ENCODE measurements at places on chromosomes 2 and 18.

DNA sequence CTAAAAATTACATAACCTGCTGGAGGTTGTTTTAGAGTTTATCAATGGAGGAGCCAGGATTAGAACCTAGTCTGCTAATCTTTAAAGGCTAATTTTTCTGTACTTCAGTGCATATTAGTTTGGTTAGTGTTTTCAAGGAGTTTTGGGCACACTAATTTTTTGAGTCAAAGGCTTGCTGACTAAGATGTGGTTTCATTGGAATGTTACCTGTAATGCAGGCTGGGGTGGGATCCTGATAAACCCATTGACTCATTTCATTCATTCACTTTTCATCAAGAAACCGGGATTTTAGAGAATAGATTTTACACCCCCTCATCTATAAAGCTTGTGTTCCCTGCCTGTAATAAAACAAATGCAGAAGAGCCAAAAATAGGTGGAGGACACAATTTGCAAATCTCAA is 91.9 kb upstream of the IL1R2 start:
- no peak for DNase-seq

DNA sequence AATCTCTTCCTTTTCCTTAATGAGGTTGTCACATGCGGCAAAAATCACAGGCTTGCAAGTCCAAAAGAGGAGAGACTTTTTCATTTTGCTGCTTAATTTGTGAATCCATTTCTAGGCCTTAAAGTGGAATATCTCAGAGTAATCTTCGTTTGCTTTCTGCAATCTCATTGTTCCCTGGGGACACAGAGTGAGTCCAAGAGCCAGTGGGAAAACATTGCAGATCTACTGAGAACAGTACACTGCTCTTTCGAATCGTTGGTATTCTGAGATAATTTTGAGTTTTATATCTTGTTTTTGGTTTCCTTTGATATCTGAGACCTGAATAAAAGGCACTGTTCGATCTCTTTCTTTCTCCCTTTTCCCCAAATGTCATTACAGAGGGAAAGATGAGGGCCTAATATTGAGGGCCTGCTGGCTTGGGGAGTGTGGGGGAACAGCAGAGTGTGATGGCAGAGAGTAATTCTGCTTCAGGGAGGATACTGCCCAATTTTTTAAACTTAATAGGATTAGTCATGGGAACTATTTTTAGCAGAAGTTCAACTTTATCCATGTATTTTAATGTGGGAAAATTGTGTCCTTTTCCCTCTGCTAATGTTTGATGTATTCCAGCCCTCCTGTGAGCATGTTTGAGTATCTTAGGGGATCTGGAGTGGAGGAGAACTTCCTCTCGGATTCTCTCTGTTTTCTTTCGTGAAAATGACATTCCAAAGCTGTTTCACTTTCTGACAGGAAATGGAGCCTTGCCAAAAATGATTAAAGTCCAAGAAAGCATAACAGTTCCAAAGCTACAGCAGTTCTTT is 418.2 kb upstream of the ZEB2 start:
- no peak for DNase-seq

GRCh38 chr2:16718576-16719484 is 53.2 kb upstream of the CYRIA start:
- DNase-seq, result no peak

GRCh38 chr2:9554921-9555296 is 721 bp downstream of the ADAM17 start:
- peak; percentile 39 for DNase-seq

- no peak for DNase-seq
Observed at GRCh38 chr2:36704475-36705150, 8.1 kb downstream of the VIT start.

- DNase-seq, result no peak
Observed at GRCh38 chr2:73297151-73297559, 3.8 kb upstream of the EGR4 start.

DNA sequence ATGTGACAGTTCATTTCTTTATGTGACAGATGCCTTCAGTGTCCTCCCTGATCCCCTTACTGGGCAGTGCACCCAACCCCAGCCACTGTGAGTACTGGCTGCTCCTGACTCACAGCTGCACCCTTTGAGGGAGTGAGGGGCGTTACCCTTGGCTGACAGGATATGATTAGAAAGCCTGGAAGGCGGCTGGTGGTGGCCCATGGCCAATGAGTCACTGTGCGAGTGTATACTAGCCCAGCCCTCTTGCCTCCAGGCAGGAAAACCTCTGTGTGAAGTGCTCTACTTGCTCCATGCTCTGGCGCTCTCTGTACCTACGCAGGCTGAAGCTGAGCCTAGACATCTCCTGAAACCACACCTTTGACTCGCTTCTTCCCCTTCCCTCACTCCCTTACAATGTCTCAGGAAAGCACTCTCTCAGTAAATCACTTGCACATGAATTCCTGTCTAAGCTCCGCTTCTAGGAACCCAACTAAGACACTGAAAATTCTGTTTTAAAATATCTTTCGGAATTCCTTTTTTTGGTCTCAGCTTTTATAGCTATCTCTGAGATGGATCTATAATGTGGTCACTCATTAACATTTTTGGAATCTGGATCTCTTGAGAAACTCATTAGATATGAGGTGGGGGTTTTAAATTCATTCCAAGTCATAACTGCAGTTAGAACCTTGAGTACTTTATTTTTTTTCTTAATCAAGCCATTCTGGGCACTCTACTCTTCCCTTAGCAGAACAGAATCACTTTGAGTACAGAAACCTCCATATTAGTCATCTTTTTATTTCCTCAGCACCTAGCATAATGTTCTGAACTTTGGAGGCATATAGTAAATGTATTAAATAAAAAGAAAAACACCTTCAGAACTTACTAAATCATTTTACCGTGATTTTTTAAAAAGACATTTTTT is 25.3 kb upstream of the STAM2 start:
- no peak for DNase-seq

DNA sequence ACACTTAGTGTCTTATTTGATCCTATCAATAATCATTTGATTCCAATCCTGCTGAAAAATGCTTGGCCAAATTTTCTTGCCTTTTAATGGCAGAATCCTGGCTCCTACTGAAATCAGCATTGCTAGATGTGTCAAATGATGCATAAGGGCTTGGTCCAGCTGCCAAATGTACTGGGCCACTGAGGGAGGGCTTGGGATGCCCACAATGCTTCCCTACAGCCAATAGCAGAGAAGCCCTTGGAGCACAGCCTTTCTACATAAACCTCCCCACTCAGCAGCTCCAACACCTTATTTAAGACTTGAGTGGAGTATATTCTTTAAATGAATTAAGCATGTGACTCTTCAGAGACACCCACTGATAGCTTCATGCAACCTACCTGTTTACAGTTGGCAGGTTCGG is 3.6 kb downstream of the ALK start:
- no peak for DNase-seq

DNA sequence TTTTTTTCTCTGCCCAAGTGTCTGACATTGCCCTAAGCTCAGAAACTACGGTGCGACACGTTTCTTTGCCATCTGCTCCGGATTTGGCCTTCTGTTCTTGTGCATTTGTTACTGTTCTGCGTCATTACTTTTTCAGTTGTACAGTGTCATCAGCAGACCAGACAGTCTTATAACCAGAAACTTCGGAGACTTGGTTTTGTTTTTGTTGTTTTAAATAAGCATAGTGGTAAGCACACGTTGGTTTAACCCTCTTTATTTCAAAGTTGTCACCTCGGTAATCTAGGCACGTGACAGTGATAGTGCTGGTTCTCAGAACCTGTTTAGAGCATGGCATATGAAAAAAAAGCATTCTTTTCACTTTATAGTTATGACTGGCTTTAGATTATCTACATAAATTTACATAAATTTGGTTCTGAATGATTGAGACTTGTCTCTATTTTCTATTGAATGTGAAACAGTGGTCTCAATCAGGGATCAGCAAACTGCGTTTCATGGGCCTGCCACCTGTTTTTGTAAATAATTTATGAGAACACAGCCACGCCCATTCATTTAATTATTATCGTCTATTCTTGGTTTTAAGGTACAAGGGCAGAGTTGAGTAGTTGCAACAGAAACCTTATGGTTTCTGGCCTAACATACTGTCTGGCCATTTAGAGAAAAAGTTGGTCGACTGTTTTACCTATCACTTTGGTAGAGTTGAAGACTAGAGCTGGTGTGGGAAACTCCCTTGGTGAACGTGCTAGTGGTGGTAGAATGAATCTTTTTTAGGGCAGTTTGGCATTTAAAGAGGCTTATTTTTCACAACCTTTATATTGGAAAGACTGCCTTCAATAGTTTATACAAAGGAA is 106.5 kb downstream of the ZNF532 start:
- DNase-seq, result no peak

DNA sequence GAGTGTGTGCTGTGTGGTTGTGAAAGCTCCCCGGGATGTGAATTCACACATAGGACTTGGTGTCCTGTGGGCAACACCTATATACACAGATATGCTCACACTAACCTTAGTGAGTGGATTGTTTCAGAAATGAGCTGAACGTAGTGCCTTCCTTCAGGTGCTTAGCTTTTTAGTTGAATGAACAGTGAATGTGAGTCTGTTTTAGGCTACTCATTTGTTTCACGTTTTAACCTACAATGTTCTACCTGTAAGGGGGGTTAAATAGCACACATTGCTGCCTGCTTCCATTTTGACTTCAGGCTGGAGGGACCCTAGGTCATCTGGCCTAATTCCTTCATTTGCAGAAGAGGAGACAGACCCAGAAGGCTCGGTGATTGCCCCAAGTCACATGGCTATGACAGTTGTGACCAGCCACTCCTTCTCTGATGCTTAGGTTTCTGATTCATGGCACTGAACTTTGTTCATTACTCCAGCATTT is 1.0 kb downstream of the PLEK start:
- no peak for DNase-seq

DNA sequence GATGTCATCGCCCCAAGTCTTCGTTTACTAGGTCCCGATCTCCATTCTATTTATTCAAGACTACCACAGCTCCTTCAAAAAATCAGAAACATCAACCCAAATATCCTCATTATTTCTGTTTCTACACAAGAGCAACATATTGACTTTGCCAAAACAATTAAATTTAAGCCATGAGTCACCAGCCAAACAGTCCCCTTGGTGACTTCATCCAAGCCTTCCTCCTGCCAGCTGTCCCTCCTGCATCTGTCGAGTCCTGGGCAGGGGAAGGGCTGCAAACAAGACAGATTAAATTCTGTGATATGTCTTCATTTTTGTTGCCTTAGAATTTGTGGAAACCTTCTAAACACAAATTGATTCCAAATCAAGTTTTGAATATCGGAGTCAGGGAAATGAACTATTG is 110.3 kb downstream of the SP3 start:
- no peak for DNase-seq

GRCh38 chr2:31122133-31122532 is 16.1 kb downstream of the GALNT14 start:
- DNase-seq, result no peak

- no peak for DNase-seq
Observed at GRCh38 chr2:6933911-6934310, 16.7 kb downstream of the RNF144A start.

DNA sequence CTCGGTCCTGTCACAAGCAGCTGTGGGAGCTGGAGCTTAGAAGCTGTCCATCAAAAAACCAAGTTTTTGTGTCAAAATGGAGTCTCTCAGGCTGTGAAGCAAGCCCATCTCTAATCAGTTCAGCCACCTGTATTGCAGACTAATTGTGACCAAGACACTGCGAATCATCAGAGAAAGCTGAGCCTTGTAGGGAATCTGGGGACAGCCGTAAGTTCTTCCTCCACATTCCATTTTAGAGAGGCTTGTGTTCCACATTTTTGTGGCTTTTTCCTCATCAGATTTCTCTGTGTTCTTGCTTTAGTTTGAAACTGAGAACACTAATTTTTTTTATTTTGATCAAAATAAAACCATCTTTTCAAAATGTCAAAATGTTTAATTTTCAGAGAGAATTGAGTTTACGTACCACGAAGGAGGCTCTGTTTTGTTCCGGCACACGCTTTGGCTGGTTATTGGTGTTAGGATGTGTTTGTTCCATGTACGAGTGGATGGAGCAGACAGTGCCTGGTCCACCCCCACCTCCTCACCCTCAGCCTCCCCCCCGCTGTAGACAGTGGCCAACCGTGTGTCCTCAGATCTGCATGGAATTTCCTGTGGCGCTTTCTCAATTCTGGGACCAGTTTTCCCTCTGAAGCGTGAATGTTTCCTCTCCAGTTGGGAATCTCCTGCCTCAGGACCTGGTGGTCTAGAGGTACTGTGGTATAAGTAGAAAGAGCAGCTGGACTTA is 140.8 kb downstream of the AGAP1 start:
- no peak for DNase-seq

GRCh38 chr2:160674146-160674750 is 180.6 kb upstream of the RBMS1 start:
- DNase-seq, result no peak

GRCh38 chr2:34825686-34826085 is 1226.6 kb upstream of the FAM98A start:
- DNase-seq, result no peak

GRCh38 chr18:8252371-8252770 is 356.9 kb upstream of the RAB12 start:
- DNase-seq, result no peak

DNA sequence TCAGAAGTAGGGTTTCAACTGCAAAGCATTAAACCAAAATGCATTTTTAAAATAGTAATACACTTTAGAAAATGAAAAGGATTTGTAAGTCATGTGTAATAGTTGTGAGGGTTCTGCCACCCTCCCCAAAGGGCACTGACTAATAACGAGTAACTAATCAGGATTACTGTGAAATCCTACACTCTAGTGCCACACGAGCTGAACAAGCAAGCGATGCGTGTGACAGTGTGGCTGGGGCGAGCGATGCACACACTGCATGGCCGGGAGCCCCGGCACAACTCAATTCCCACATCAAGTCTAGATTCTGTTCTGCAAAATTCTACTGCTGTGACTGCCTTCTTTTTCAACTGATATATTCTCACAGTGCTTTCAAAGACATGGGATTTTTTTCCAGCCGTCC is 156.4 kb downstream of the SEPTIN10 start:
- DNase-seq, result no peak

- no peak for DNase-seq
Observed at GRCh38 chr2:44684559-44684958, 256.9 kb upstream of the SIX3 start.

GRCh38 chr2:143907801-143908200 is 612.1 kb downstream of the ZEB2 start:
- no peak for DNase-seq

DNA sequence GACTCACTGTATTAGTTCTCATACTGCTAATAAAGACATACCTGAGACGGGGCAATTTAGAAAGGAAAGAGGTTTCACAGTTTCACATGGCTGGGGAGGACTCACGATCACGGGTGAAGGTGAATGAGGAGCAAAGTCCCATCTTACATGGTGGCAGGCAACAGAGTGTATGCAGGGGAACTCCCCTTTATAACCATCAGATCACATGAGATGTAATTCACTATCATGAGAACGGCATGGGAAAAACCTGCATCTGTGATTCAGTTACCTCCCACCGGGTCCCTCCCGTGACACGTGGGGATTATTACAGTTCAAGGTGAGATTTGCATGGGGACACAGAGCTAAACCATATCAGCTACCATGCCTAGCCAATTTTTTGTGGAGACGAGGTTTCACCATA is 168.2 kb downstream of the NEDD4L start:
- peak; percentile 17 for DNase-seq

- no peak for DNase-seq
Observed at GRCh38 chr2:156708051-156708450, 271.9 kb downstream of the GPD2 start.

Measured in activated naive CD4-positive, alpha-beta T cell treated with Interleukin-2 at 50 U/mL for 16 hours (primary cell).